ENCODE measurements at places on chromosomes 5 and 9.

DNA sequence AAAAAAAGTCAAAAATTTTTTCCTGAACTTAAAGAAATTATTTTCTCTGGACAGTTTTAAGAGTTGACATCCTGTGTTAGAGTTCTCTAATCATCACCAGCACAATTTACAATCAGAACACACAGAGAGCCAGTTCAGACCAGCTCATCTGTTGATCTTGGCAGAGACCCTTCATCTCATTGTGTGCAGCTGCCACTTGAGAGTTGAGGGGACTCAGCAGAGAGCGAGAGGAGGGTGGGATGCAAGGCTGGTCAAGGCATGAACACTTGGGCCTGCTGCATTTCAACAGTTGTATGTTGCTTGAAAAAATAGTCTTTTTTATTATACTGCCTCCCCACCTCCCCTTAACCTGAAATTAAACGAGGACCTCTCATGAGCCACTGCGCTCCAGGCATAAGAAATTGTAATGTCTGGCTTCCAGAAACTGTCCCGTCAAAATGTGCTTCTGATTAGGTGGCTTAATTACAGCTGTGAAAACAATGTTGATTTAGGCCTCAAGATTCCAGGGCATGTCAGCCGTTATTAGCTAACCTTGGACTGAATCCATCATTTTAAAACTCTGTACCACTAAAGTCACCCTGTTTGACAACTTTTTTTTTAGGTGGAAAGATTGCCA is 383.6 kb downstream of the CCDC171 start:
- no peak for DNase-seq

- DNase-seq, result no peak
These were observed 21.5 kb downstream of the GFPT2 start for GRCh38 chr5:180331647-180331950.

- DNase-seq, result no peak
These were observed 53.9 kb upstream of the RORB start for GRCh38 chr9:74443036-74443750.

DNA sequence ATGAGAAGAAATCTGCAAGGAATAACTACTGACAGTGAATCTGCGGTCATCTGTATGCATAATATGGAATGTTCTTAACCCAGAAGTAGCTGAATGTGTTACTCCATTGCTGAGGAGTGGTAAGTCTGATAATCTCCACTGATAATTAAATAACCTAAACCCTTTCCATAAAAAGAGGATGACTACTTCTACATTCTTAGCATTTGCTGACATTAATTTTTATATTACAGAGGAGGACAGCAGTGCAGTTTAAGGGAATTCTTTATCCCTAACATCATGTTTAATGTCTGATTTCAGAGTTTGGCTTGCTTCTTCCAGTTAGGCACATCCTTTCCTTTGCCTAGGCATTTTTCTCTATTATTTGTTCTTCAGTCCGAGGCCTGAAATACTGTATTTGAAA is 52.2 kb downstream of the CDC42SE2 start:
- DNase-seq, result no peak

DNA sequence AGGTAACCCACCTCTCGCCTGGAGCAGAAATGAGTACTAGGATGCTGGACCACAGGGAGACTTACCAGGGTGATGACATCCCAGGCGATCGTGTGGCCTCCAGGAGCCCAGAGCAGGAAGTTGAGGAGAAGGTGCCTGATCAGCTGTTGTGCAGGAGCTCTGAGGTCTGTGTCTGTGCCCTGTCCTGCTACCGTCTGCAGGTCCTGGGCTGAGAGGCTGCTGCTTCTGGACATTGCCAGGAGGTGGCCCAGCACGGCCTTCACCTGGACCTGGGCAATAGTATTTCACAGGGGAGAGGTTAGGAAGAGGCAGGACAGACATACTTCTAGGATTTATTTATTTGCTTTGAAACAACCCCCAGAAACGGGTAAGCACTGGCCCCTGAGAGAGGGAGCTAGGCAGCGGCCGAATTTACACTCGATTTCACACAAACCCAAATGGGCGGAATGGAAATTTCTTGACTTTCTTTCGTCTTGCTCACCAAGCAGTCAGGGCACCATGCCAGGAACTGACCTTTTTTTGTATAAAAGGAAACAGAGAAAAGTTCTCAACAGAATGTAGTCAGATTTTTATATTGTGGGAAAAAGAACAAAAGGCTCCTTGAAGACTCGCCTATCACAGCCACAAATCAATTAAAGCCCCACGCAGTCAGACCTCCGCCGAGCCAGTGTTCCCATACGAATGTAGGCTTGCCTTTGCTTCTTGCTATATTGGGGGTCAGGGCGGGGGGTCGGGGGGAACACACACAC is 210.3 kb downstream of the FANCC start:
- no peak for DNase-seq

DNA sequence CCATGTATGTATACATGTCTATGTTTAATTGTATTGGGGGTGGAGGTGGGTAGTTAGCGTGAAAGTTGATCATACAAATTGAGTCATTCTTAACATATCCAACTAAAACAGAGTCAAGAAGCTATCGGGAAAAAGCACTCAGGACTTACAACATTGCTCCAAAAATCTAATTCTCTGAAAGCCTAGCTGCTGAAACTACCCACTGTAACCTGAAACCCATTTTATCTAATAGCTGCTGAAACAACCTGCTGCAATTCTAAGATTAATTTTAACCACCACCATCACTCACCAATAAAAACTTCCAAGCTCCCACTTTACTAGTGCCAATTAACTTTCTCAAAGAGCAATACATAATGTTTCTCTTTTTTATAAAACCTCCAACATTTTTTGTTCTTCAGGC is 32.2 kb downstream of the KCNV2 start:
- DNase-seq, result no peak

DNA sequence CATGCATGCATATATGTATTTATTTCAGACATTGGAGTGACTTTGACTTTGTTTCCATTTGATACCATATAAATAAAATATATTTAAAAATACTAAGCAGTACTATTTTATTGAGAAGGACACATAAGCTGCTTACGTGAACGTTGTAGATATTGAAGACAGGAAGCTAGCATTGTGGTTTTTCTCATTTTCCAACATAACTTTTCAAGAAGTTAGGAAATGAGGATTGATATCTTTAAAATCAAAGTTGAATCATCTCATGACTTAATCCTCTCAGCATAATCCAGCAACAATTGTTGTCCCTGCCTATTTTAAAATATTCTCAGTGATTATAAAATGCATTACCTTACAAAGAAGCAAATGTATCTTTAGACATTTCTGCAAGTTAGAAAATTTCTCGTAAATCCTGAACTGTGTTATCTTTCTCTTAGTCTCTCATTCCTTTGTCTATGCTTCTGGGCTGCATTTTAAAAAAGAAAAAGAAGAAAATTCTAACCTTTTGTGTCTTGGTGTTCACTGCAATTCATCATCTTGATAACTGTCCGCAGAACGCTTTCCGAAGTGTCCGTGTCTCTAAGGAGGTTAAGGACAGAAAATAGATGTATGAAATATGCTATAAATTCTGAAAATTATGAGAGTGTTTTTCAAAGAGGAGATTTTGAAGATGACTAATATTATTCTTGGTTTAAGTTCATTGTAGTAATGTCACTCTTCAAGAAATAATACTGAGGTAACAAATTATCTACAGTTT is 1089.9 kb upstream of the CDH6 start:
- DNase-seq, result no peak

DNA sequence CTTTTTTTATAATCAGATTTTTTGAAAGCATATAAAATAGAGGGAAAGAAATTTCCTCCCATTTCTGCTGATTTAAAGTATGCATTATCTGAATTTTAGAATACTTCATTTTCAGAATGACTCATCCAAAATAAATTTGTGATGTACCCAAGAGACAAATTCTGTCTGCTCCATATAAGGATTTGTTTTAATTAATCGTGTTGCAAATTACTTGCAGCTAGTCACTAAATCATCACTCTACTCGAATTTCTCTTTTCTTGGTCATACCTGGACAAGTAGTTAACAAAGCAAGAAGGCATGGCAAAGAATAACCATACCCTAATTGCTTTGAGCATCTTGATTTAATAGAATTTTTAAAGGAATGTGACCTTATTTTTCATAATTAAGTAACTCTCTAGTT is 284.1 kb upstream of the GRAMD2B start:
- no peak for DNase-seq

DNA sequence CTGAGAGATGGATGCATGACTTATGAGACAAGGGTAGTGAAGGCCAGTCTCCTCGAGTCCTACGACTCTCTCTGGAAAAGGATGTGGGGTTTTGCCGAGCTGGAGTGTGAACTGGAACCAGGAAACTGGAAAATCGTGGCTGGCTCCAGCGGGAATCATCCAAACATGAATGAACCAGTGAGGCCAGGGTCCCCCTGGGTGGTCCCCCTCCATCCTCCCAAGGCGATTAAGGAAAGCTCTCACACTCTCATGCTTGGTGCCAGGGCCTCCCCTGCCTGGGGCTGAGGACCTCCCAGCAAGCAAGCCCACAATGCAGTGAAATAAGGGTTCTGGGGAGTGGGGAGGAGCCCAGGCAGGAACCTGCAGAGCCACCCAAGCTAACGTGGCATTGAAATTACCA is 9.6 kb upstream of the AMBP start:
- no peak for DNase-seq

DNA sequence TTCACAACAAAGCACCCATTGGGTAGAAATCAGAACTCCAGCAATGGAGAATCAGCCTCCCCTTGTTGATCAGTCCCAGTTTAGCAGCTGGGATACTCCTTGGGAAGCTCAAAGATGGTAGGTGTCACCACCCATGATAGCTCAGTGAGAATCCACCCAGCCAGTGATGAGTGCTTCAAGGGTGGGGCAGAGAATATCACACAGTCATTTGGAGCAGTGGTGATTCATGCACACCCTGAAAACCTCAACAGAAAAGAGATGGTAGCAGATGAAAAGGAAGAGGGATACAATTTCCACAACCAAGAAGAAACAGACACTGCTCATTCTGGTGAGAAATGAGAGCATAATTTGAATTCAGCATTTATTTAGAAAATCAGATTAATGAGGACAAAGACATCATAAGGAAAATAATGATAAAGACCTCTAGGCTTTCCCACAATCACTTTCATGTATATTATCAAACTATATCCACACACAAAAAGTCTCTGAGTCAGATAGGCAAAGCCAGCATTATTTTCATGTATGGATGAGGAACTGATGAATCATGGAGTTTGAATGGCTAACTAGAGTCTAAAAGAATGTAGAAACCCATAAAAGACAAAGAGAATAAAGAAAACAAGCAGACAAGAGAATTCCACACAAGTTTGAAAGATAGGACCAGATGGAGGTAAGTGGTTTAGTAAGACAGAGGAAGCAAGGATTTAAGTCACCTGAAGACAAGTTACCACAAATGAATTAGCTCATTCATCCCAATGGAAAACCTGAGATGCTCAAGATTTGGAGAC is 82.9 kb downstream of the FEM1C start:
- DNase-seq, result peak; percentile 28

DNA sequence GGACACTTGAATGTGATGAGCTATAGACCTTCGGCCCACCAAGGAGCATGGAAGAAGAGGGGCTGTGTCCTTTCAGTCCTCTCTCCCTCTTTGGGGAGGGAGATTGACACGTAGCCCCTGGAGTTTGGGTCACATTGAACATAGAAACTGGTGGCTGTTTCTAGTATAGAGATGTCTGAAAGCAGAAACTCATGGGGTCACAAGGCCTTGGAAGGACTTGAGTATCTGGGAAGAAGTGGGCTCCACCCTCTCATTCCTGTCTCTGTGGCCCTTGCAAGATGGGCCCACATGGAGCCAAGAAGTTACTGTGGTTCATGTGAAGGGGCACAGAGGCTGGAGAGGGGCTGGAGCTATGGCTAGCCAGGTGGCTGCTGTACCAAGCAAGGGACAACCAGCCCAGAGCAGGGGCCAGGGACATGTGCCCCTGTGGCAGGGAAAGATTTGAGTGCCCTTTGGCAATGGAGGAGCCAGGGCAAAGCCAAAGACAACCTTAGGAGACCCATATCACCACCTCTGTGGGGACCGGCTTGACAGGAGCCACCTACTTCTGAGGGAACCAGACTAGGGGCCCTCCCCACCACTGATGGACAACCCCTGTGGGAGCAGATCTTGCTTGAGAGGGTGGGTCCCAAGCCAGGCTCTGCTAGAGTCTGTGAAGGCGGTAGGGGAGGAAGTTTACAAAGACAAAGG is 12.8 kb upstream of the ANGPTL2 start:
- DNase-seq, result no peak

- no peak for DNase-seq
These were observed 20.1 kb upstream of the FCN2 start for GRCh38 chr9:134860510-134860909.

- peak; percentile 77 for DNase-seq
These were observed 15.8 kb downstream of the CWC27 start for GRCh38 chr5:64784451-64785025.

GRCh38 chr5:24141046-24141445 is 503.7 kb downstream of the CDH10 start:
- DNase-seq, result no peak

GRCh38 chr9:27437652-27438373 is 86.3 kb upstream of the IFNK start:
- DNase-seq, result no peak

GRCh38 chr9:127174386-127175318 is 52.2 kb upstream of the ANGPTL2 start:
- no peak for DNase-seq

GRCh38 chr5:84354101-84354500 is 30.6 kb downstream of the EDIL3 start:
- no peak for DNase-seq

GRCh38 chr5:180865981-180866695 is 5.1 kb upstream of the ZFP62 start:
- DNase-seq, result no peak

- peak; percentile 60 for DNase-seq
These were observed 71.0 kb upstream of the IL7R start for GRCh38 chr5:35785601-35786085.

DNA sequence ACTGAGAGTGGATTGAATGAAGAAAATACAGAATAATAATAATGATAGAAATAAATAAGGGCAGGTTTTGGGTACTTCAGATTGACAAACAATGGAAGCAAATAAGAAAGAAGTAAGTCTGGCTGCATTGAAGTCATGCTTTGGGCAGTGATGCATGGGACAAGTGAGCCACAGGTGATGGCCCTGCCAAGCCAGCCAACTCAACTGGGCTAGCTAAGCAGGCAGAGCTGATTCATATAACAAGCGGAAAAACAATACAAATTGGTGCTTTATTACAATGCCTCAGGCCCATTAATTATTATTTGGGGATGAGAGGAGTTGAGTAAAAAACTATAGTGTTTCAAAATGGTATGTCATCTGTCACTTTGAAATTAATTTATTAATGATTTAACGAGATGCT is 502.0 kb downstream of the CDH12 start:
- no peak for DNase-seq

DNA sequence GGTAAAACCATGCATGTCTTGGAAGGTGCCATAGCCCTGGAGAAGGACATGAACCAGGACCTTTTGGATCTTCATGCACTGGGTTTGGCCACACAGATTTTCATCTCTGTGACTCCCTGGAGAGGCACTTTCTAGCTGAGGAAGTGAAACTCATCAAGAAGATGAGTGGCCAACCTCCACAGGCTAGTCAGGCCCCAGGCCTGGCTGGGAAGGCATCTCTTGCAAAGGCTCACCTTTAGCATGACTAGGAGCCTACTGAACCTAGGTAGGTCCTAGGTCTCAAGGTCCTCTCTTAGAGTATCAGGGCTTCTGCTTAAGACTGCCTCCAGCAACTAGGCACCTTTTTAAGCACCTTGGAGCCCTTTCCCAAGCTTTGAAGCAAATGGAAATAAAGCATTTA is 1448.7 kb upstream of the ACO1 start:
- DNase-seq, result no peak

All from activated CD4-positive, alpha-beta T cell treated with anti-CD3 and anti-CD28 coated beads, Interleukin-2, amount 50 U/mL, for 48 hours (primary cell).